ENCODE measurements at places on chromosomes 1 and 21.

DNA sequence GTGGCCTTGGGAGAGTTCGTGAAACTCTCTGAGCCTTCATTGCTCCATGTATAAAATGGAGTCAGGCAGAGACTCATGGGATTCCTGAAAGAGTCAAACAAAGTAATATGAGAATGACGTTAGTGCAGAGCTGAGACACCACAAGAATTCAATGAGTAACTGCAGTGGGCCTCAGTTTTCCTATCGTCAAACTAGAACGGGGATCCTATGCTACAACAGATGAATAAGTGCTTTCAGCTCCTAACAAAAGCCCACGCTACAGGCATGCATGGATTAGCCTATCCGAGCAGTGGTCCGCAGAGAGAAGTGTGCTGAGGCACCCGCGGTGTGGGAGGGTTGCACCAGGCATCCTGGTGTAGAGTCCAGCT is 124.7 kb downstream of the SYF2 start:
- peaks cover 9% of the 10 kb centered on the region for H3K36me3 ChIP-seq
- H3K4me3 ChIP-seq = no peak overlapping the region
- no peaks in the 10 kb centered on the region for H3K4me1 ChIP-seq
- no peak overlapping the region for H3K27ac ChIP-seq
- H3K27me3 ChIP-seq = no peaks in the 10 kb centered on the region

DNA sequence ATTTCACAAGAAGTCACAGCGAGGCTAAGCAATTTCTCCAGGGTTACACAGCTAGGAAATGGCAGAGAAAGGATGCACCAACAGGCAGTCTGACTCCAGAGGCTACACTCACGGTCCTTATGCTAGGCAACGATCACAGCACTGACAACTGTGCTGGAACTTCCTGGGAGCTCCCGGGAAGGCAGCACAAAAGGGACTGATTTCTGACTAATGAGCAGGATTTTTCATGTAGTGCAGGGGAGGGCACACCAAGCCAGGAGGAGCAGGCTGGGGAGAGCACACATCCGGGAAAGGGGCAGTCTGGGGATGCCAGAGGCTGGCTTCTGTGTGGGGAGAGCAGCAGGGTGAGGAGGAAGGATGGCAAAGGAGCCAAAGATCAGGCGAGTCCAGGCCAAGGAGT is 486.7 kb downstream of the OMA1 start:
- H3K4me1 ChIP-seq = 0 out of 2 replicates have a peak, but pooled peaks cover 2% of the 10 kb centered on the region
- DNase-seq = no peak
- no peak overlapping the region for H3K27ac ChIP-seq
- H3K36me3 ChIP-seq = no peaks in the 10 kb centered on the region

GRCh38 chr1:10617318-10617717 is 142.6 kb downstream of the PEX14 start:
- H3K36me3 ChIP-seq = peaks cover 6% of the 10 kb centered on the region
- H3K27me3 ChIP-seq = no peaks in the 10 kb centered on the region
- H3K4me1 ChIP-seq = no peaks in the 10 kb centered on the region
- DNase-seq = no peak
- no peak overlapping the region for H3K27ac ChIP-seq

DNA sequence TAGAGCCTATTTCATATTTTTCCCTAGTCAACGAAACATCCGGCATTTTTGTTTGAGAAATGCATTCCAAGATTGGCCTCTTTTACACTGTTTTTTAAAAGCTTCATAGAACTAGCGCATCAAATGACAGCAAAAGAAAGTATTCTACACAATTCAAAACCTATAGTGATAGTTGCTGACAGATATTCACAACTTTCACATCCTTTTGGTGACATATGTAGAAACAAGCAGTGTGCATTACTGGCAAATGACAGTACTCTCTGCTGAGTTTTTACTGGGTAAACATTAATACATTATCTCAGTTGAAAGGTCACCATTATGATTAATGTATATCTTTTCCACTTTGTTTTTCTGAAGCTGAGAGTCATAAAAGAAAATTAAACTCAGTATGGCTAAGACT is 135.4 kb upstream of the RGS18 start:
- no peaks in the 10 kb centered on the region for H3K4me1 ChIP-seq
- no peak for DNase-seq
- H3K27ac ChIP-seq = no peak overlapping the region
- H3K27me3 ChIP-seq = no peaks in the 10 kb centered on the region

DNA sequence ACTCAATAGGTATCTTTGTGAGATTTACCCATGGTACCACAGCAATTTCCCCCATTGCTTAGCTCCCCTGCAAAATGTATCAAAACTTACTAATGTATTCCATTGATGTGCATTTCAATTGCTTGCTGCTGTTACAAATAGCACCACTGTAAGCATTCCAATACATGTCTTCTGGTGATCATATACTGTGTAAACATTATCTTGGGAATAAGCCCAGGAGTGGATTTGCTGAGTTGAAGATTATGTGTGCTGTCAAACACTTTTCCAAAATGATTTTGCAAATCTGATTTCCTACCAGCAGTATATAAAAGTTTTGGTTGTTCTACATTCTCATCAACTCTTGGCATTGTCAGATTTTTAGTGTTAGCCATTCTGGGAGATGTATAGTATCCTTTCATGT is 141.0 kb upstream of the KCTD3 start:
- H3K36me3 ChIP-seq = no peaks in the 10 kb centered on the region
- no peak for DNase-seq
- H3K4me3 ChIP-seq = no peak overlapping the region
- H3K4me1 ChIP-seq = no peaks in the 10 kb centered on the region

- H3K36me3 ChIP-seq = no peaks in the 10 kb centered on the region
- no peak overlapping the region for H3K27ac ChIP-seq
- DNase-seq = no peak
- H3K4me3 ChIP-seq = no peak overlapping the region
- no peaks in the 10 kb centered on the region for H3K4me1 ChIP-seq
Observed at GRCh38 chr1:25146451-25146855, 85.8 kb downstream of the SYF2 start.

- H3K4me1 ChIP-seq = no peaks in the 10 kb centered on the region
- no peak for DNase-seq
- H3K36me3 ChIP-seq = peaks cover 10% of the 10 kb centered on the region
- H3K27me3 ChIP-seq = no peaks in the 10 kb centered on the region
Observed at GRCh38 chr1:19861034-19861433, 21.2 kb upstream of the OTUD3 start.

DNA sequence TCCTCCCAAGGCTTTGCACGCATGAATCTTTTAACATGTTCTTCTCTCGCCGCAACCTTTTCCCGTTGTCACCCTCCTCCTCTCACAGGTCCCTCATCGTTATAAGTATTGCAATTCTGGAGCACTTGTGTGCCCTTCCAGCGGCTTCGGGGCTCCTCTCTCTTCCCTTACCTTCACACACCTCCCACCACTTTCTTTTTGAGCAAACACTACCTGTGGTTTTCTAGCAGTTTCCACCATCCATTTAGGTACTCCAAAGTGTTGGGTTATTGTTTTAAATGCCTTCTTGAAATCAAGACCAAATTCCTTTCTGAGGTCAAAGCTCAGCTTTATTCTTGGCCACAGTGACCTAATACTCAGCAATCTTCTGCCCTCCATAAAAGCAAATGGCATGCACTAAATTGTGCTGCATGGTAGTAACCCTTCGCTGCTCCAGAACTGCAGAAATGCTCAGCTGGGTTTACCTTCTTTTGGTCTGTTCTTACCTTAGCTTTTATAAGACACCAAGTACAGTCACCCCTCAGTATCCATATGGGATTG is 472.4 kb downstream of the SETD4 start:
- H3K4me3 ChIP-seq = no peak overlapping the region
- no peaks in the 10 kb centered on the region for H3K4me1 ChIP-seq
- no peak overlapping the region for H3K27ac ChIP-seq

GRCh38 chr1:221234791-221235190 is 355.5 kb downstream of the HLX start:
- no peak overlapping the region for H3K4me3 ChIP-seq
- DNase-seq = no peak
- H3K27me3 ChIP-seq = no peaks in the 10 kb centered on the region
- no peaks in the 10 kb centered on the region for H3K4me1 ChIP-seq
- no peak overlapping the region for H3K27ac ChIP-seq
- no peaks in the 10 kb centered on the region for H3K36me3 ChIP-seq

DNA sequence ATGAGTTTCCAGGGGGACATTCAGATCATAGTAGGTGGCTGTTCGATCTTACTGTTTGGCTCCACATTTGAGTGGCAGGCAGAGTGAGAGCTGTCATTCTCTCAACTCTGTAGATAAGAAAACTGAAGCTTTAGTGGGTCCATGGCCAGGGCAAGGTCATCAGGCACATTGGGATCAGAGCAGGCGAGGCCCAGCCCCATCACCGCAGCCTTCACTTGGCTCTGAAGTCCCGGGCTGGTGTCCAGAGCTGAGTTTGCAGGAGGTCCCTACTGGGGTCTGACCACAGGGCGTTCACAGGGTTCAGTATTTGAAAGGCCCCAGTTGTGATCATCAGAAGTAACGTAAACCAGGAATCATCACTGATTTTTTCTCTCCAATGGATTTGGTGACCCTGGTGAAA is 76.7 kb downstream of the OBSCN start:
- H3K4me3 ChIP-seq = no peak overlapping the region
- H3K27me3 ChIP-seq = no peaks in the 10 kb centered on the region
- H3K27ac ChIP-seq = no peak overlapping the region
- peaks cover 45% of the 10 kb centered on the region for H3K36me3 ChIP-seq
- H3K4me1 ChIP-seq = no peaks in the 10 kb centered on the region

DNA sequence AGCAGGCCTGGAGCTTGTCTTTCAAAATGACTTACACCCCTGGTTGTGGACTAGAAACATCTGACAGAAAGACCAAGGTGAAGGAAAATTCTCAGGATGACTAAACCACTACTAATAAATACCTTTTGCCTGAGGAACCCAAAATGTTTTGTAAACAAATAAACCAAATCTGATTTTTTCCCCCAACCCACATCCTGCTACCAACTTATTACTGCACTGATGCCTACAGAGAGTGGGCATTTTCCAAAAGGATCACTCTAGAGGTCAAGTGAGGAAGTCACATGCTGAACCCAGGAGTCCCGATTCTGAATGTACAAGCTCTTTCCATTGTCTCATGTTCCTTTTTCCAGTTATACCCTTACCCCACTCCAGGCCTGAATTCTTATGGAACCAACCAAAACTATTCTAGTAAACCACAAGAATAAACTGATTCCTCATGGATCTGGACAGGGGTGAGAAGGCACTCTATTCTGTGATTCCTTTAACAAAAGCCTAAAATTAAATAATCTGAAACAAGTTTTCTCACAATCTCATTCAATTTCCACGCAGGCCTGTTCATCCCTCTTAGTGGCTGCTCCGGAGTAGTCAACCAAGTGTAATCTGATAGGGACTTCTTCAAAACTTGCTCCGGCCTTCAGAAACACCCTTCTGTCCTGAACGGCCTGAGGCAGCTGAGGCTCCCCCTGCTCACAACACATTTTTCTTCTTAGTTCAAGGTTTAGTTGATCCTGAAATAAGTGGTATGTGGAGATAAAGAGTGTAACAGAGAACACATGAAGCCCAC is 1.4 kb downstream of the PI4KB start:
- peak overlapping the region; percentile 88 for H3K4me3 ChIP-seq
- H3K27ac ChIP-seq = no peak overlapping the region
- H3K36me3 ChIP-seq = peaks cover 37% of the 10 kb centered on the region
- H3K4me1 ChIP-seq = no peaks in the 10 kb centered on the region

DNA sequence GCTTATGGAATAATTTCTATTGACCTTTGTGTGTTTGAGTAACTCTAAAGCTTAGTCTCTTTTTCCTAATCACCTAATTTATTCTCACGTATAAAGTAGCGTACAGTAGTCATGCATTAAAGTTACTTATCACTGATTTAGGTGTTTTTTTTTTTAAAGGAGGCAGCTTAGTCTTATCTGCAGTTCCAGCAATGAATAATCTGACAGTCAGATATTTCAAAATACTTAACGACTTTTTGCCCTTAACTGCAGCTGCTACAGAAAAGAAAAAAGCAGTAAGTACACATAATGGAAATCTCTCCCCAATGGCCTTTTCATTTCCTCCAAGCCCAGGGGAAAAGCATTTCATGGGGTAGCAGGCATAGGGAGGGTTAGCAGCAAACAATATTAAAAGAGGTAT is 54.6 kb downstream of the SLC35F3 start:
- H3K27me3 ChIP-seq = no peaks in the 10 kb centered on the region
- H3K36me3 ChIP-seq = no peaks in the 10 kb centered on the region
- no peak for DNase-seq
- no peak overlapping the region for H3K27ac ChIP-seq

- no peak overlapping the region for H3K27ac ChIP-seq
- H3K27me3 ChIP-seq = peaks cover 24% of the 10 kb centered on the region
- H3K4me1 ChIP-seq = peaks cover 2% of the 10 kb centered on the region
- DNase-seq = peak; percentile 62
Observed at GRCh38 chr1:86154571-86155050, 2.0 kb downstream of the COL24A1 start.

- H3K36me3 ChIP-seq = peaks cover 15% of the 10 kb centered on the region
- peaks cover 39% of the 10 kb centered on the region for H3K4me1 ChIP-seq
- DNase-seq = peak; percentile 86
- no peaks in the 10 kb centered on the region for H3K27me3 ChIP-seq
- peak overlapping the region; percentile 80 for H3K4me3 ChIP-seq
- no peak overlapping the region for H3K27ac ChIP-seq
Observed at GRCh38 chr1:205449750-205450443, 5.9 kb downstream of the BLACAT1 start.

GRCh38 chr1:235679005-235679404 is 29.4 kb upstream of the GNG4 start:
- DNase-seq = no peak
- H3K27ac ChIP-seq = no peak overlapping the region

DNA sequence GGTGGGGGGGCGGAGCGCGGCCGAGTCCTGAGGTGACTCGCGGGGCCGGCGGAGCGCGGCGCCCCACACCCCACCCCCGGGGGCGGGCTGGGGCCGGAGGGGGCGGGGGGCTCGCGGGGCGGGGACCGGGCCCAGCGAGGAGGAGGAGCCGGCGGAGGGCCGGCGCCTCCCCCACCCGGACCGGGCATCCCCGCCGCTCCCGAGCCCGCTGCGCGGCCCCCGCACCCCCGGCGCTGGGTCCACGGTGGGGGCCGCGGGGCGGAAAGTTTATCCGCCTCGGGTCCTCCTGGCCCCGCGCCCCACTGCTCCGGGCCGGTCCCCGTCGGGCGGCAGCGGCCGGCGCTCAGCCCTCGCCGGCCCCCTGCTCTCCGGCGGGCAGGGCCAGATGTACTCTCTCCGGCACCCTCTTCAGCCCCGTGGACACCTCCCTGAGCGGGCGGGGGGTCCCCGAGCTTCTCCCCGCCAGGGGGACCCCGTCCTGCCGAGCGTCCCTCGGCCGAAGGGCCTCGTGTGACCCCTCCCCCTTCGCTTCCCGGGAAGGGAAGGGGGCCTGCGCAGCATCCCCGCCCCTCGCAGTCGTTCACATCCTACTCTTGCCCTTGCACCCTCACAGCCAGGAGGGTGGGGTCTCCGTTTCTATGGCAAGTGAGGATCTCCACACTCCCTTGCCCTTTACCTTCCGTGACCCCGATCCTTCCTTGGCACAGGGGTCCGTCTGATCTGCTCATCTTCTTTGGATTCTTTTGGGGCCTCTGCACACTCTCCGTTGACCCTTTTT is 663 bp downstream of the CAMTA1 start:
- H3K4me1 ChIP-seq = no peaks in the 10 kb centered on the region
- H3K4me3 ChIP-seq = peak overlapping the region; percentile 90
- H3K27ac ChIP-seq = no peak overlapping the region
- H3K36me3 ChIP-seq = no peaks in the 10 kb centered on the region
- H3K27me3 ChIP-seq = no peaks in the 10 kb centered on the region

GRCh38 chr1:201399018-201399351 is at the start of gene LAD1:
TSS of gene LAD1 (minus strand) at chr1:201399324. CDS start at chr1:201399306, 18 bp downstream.
- H3K27ac ChIP-seq = no peak within 1 kb of the TSS
- H3K27me3 ChIP-seq = peaks cover 5% of the 10 kb centered on the region
- no peaks in the 10 kb centered on the region for H3K36me3 ChIP-seq
- no peak for DNase-seq
- H3K4me3 ChIP-seq = peak within 1 kb of the TSS; percentile 75
